ENCODE measurements at places on chromosomes 1 and 21. TPM values are rescaled to one million over a fixed set of nuclear protein-coding genes. Genes with fewer than 3 reads are reported as not detected.

DNA sequence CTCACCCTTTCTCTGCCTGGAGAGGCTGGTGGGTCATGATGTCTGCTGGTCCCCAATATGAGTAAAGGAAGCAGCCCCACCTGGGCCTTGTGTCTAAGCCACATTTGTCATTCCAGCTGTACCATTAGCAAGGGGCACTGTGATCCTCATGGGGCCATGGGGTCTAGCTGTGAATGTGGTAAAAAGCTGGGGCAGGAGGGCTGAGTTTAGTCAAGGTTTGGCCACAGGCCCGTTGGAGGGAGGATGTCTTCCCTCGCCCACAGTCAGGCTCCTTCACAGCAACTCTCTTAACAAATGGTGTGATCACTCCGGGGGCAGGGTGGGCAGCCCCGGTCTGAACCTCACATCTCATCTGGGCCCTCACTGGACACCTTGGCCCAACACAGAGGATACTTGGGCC lies 115.4 kb downstream of the DMRTB1 start:
- H3K4me3 ChIP-seq: no peak overlapping the region
- peak; percentile 46 for DNase-seq
- peaks cover 1% of the 10 kb centered on the region for H3K36me3 ChIP-seq
- H3K4me1 ChIP-seq: peaks cover 36% of the 10 kb centered on the region
- H3K27me3 ChIP-seq: no peaks in the 10 kb centered on the region

DNA sequence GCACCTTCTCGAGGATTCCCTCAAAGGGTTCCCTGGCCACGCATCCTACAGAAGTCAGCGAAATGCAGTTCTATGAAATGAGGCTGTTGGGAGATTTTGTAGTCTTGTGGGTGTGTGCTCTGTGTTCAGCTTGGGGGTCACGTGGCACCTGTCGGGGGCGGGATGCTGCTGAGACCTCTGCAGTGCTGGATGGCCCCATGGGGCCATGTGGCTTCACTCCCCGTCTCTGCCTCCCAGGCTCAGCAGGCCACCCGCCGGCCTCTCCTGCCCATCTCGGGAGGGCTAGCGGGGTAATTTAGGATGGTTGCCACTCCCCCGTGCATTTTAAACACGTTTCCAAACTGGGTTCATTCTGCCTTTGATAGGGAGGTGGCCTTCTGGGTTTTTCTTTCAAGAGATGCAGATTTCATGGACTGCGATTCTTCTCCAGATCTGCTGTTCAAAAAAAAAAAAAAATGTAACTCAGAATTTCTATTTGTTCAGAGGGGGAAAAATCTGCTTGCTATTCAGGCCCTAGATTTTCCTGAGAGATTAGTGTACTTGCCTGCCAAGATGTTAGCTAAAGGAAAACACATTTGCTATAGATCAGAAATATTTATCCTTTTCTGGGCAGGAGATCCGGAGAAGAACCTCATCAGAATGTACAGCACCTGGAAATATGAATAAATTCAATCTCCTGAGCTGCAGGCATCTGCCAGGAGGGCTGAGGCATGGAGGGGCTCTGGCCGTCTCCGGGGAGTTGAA lies 277.2 kb upstream of the VAMP3 start:
- H3K4me3 ChIP-seq: no peak overlapping the region
- no peak for DNase-seq
- H3K4me1 ChIP-seq: peaks cover 9% of the 10 kb centered on the region
- H3K27ac ChIP-seq: no peak overlapping the region
- H3K36me3 ChIP-seq: no peaks in the 10 kb centered on the region
- no peaks in the 10 kb centered on the region for H3K27me3 ChIP-seq

- H3K27me3 ChIP-seq: peaks cover 4% of the 10 kb centered on the region
- no peak for DNase-seq
- H3K4me1 ChIP-seq: peaks cover 10% of the 10 kb centered on the region
- no peak overlapping the region for H3K27ac ChIP-seq
- H3K36me3 ChIP-seq: no peaks in the 10 kb centered on the region
- no peak overlapping the region for H3K4me3 ChIP-seq
These were observed 57.4 kb upstream of the CXADR start for GRCh38 chr21:17455451-17455850.

DNA sequence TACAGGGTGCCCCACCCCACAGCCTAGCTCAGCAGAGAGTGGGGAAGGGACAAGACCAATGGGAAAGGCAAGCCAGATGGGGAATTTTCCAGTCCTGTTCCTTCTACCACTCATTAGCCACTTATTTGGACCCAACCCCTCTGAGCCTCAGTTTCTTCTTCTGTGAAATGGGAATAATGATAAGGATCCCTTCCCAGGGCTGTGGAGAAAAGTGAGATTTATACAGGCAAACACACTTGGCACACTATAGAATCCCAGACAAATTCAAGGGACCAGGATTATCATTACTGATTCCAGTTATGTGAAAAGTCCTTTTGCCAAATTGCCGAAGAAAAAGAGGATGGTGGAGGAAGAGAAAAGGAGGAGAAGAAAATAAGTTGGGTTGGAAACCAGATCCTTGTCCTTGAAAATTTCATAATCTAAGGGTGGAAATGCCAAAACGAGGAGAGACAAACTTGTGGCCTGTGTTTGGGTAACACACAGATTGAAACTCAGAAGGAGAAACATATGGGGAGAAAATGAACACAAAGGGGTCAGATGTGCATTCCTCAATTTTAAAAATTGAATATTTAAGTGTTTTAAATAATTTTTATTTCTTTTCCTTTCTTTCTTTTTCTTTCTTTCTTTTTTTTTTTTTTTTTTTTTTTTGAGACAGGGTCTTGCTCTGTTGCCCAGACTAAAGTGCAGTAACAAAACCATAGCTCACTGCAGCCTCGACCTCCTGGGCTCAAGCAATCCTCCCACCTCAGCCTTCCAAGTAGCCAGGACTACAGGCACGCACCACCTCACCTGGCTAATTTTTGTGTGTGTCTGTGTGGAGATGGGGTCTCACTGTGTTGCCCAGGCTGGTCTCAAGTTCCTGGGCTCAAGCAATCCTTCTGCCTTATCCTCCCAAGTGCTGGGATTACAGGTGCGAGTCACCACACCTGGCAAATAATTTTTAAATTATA lies 9.6 kb downstream of the CAPN2 start:
- H3K27me3 ChIP-seq: no peaks in the 10 kb centered on the region
- no peak for DNase-seq

DNA sequence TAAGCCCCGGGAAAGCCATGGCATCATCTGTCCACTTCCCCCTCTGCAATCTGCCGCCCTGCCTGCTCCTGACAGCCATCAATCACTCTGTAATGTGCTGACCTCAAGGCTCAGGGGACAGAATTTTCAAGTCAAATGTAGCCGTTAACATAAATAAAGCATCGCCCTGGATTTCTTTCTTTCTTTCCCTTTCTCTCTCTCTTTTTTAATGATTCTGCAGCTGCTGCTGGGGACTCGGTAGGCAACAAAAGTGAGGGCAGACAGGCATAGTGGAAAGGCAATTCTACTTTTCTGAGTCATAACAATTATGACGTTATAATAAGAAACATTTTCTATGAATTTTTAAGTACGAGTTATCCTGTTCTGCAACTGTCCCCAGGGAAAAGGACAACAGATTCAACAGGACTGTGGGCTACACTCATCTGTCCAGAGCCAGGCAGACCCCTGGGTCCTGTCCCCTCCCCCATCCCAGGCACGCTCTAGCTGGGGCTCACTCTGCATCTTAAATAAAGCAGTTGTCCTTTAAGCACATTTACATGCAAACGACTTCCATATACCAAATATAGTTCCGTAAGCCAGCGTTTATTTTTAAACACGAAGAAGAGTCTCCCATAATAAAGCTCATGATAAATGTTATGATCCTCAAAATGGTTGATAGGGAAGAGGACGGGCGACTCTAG lies 78.7 kb downstream of the SSBP3 start:
- no peak overlapping the region for H3K4me3 ChIP-seq
- H3K27me3 ChIP-seq: no peaks in the 10 kb centered on the region
- DNase-seq: no peak
- peak overlapping the region; percentile 81 for H3K27ac ChIP-seq
- no peaks in the 10 kb centered on the region for H3K36me3 ChIP-seq
- H3K4me1 ChIP-seq: peaks cover 21% of the 10 kb centered on the region

- H3K4me3 ChIP-seq: no peak overlapping the region
- peaks cover 5% of the 10 kb centered on the region for H3K4me1 ChIP-seq
- no peaks in the 10 kb centered on the region for H3K36me3 ChIP-seq
- no peak for DNase-seq
- H3K27me3 ChIP-seq: no peaks in the 10 kb centered on the region
These were observed 45.3 kb upstream of the SIPA1L2 start for GRCh38 chr1:232675260-232675659.

The TSSK3 gene
- total RNA-seq: 2.0 TPM

The UBXN10 gene
- total RNA-seq: not detected
